ENCODE measurements at places on chromosomes 1 and 21.

DNA sequence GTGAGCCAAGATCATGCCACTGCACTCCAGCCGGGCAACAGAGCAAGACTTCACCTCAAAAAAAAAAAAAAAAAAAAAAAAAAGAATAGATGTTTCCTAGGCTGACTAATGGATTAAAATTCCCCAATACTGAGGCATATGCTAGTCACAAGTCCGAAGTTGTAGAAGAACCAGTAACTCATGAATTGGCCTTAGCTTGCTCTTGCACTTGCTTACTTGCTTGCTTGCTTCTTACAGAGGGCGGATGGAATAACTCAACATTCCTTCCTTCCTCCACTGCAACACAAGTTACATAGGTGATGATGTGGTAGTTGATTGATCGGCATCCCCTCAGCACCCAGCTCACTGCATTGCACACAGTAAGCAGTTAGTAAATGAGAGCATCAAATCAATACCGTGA lies 2.8 kb upstream of the TARS2 start:
- peak; percentile 65 for DNase-seq

GRCh38 chr21:36694031-36694515 lies 4.8 kb upstream of the SIM2 start:
- DNase-seq, result peak; percentile 39

GRCh38 chr1:6170742-6171201 lies 9.3 kb downstream of the CHD5 start:
- no peak for DNase-seq

DNA sequence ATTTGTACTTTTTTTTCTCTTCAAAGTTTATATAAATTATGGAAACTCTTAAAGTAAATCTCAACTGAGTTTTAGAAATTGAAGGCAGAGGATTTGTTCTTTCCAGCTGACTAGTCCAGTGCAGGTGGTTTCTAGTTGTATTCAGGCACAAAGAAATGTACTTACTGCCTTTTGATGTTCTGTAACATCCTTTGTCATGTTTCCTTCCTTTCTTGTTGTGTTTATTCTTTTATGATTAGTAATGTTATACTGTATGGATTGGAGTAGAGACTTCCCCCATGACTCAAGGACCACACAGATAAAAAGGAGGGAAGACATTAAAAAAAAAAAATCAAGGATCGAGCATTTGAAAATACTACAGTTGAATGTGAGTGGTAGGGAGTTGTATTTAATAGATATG lies 8.0 kb downstream of the HIPK1 start:
- DNase-seq, result no peak

GRCh38 chr1:109399326-109399957 lies 1.7 kb upstream of the SORT1 start:
- DNase-seq, result peak; percentile 52

DNA sequence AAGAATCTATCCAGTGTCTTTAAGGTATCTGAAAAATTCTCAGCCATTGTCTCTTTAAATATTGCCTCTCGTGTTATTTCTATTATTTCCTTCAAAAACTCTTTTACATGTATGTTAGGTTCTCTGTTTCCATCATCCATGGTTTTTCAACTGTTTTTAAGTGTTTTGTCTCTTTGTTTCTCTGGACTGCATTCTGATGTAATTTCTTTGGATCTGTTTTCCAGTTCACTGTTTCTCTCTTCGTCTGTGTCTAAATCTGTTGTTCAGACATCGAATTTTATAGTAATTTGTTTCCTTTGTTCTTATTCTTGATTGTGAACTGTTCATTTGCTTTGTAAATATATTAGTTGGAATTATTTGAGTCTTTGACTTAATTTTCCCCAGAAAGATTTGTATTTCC lies 44.1 kb downstream of the POFUT2 start:
- DNase-seq, result no peak

DNA sequence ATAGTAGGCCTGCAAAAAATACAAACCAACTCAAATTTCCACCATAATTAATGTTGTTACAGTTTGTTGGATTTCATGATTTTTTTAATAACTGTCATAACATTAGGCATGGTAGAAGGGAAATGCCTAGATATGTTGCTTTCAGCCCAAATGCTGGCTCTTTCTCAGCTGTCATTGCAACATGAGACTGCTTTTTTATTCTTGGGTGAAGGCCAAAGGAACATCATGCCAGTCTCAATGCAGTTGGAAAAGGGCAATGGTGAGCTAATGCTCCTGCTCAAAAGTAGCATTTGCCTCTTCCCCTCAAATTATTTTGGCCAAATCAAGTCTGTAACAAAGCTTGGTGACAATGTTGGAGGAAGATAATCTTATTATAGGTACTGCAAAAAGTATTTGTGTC lies 877.7 kb upstream of the PRMT6 start:
- DNase-seq, result no peak

DNA sequence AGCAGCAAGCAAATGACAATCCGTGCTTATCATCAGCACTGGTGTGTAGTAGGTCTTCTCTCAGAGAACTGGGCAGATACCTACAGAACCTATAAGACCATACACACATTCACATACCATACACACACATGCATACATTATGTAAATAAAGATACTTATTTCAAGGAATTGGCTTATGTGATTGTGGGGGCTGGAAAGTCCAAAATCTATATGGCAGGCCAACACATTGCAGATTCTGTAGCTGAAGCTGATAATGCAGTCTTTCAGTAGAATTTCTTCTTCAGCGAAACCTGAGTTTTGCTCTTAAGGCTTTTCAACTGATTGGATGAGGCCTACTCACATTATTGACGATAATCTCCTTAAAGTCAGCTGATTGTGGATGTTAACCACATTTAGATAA lies 24.1 kb downstream of the RAP1A start:
- DNase-seq, result no peak

DNA sequence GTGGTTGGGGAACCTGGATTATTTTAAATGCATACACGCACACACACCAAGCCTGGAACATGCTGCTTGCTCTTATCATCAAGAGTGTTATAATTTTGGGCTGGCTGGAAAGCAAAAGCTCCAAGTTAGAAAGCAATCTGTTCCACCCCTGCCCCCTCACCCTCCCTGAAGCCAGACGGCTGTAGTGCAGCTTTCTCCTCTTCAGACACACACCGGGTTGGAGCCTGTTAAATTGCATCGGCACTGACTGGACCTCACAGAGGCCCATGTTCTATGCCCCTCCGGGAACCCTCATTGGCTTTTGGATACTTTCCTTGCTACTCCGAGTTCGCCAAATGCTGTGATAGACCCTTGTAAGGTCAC lies 90.6 kb upstream of the KCNJ15 start:
- no peak for DNase-seq

GRCh38 chr1:102099916-102100315 lies 103.2 kb upstream of the OLFM3 start:
- no peak for DNase-seq

DNA sequence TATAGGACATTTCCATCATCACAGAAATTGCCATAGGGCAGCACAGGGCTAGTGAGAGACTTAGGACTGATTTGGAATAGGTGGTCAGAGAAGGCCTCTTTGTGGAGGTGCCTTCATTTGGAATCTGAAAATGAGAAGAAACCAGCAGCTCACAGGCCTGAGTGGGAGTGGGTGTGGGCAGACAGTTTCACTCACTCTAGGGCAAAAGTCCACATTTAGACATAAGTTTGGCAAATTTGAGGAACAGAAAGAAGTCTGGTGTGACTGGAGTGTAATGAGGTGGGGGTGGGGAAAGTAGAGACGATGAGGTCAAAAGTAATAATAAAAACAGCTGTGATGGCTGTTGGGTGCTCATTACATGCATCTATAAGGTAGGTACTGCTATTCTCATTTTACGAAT lies 22.4 kb upstream of the BCAR3 start:
- DNase-seq, result no peak

GRCh38 chr1:61338899-61339298 lies 256.5 kb downstream of the NFIA start:
- DNase-seq, result no peak

GRCh38 chr1:99180915-99181314 lies 83.4 kb upstream of the PLPPR4 start:
- no peak for DNase-seq

DNA sequence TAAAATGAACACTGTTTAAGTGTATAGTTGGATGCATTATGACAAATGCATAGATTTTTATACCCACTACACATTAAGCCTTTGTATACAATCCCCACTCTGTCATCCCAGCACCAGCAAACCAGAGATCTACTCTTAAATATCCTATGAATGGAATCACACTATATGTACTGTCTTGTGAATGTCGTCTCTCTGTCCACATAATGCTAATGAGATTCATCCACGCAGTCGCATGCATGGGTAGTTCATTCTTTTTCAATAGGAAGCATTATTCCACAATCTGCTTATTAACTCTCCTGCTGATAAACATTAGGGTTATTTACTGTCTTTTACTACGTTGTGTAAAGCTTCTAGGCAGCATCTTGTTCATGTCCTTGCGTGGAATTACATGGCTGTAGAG lies 892.3 kb downstream of the LTN1 start:
- DNase-seq, result no peak

DNA sequence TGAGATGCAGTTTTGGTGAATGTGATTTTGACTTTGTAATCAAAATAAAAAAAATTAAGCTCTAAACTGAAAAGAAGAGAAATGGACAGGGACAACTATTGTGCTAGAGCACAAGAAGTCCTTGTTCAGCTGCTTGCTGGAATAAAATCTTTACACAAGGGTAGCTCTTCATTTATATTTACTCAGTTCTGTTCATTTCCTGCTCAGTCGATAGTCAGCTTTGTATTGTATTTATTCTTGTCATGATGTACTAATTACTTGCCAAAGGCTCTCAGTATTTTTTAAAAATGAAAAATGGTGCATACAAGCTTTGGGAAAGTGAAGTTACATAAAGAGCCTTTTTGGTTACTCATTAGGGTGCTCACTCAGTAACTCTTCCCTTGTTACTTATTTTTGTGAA lies 17.8 kb downstream of the F5 start:
- no peak for DNase-seq

DNA sequence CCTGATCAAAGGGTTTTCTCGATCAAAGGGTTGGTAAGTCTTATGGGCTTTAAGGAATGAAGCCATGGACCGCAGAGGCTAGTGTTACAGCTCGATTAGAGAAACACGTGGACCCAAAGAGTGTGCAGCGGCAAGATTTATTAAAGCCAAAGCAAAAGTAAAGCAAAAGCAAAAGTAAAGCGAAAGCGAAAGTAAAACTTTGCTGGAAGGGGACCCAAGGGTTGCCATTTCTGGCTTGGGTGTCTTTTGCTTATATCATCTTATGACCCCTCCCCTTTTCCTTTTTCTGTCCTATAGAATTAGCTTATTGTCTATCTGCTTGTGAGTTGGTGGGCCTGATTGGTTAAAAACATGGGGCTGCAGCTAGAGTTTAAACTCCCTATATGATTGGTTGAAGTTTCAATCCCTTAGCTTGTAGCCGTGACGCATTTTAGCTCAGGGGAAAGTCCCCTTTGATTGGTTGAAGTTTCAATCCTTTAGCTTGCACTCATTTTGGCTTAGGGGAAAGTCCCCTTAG lies 957.0 kb downstream of the AMY1C start:
- DNase-seq, result peak; percentile 4

- DNase-seq, result peak; percentile 36
Observed at GRCh38 chr21:28639737-28640136, 352.9 kb downstream of the LTN1 start.

DNA sequence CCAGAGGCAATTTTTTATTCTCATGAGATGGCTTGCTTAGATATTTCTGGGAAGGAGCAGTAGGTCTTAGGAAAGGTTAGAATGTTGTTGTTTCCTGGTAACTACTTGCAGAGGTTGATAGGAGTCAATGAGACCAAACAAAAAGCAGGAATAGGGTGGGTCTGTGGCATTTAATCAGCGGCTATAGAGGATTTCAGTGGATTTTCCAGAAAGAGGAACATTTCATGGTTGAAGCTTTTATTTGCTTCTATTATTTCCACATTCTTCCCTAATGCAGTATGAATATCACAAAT lies 111.3 kb upstream of the PALMD start:
- no peak for DNase-seq

DNA sequence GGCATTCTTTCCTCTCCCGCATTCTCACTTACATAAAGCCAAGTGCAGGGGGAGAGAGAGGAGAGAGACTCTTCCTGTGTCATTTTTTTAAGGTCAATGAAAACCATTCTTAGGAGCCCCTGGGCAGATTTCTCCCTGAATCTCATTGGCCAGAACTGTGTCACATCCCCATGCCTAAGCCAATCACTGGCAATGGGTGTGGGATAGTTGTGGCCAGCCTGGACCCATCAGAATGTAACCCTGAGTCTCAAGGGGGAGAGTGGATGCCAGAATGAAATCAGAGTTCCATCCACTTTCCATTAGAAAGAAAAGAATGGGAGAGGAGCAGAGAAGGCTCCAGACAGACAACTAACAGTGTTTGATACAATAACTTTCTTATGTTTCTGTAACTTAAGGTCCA lies 31.2 kb upstream of the COQ8A start:
- no peak for DNase-seq

- DNase-seq, result peak; percentile 98
Observed at GRCh38 chr1:96559707-96560596, 161.6 kb upstream of the PTBP2 start.

GRCh38 chr21:35201799-35202198 lies 152.7 kb upstream of the RUNX1 start:
- no peak for DNase-seq

GRCh38 chr1:22722901-22723550 lies 12.4 kb downstream of the EPHB2 start:
- no peak for DNase-seq

GRCh38 chr1:8879922-8880676 lies 1.6 kb upstream of the ENO1 start:
- peak; percentile 97 for DNase-seq

DNA sequence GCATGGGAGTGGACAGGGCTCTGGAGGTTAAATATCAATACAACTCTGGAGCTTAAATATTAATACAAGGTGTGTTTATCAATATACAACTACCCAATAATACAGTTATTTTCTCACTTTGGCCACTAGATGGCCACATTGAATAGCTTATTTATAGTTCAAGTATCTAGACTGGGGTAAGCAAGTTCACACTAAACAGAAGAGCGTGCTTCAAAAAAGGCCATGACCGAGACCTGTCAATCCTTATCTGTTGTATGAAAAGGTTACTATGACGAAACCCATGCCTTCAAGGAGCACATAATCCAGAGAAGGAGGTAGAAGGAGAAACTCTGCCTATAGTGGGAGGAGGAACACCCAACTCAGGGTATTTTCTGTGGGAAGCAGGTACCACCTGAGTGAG lies 29.1 kb downstream of the CHML start:
- peak; percentile 63 for DNase-seq

GRCh38 chr1:150772326-150772725 lies 6.7 kb upstream of the CTSS start:
- DNase-seq, result no peak

GRCh38 chr1:162060314-162060713 lies 9.2 kb upstream of the NOS1AP start:
- no peak for DNase-seq

- DNase-seq, result no peak
Observed at GRCh38 chr1:157286096-157286495, 147.9 kb upstream of the ETV3 start.

DNA sequence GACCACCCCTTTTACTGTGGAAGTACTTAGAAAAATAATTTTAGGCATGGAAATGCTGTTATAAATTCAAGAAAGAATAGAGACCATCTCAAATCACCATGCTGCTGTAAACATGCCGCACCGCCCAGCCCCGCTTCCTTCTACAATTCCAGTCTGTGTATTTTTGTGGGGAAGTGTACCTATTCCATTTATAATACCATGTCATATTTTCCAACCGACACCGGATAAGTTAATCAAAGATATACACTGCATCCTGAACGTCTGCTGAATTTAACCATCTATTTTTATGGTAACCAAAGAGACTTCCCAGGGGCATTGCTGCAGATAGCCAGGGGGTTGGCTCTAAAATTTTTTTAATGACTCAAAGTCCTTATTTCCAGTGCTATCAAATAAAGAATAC lies 16.0 kb downstream of the CCN1 start:
- DNase-seq, result no peak
